NCI-H1436 treated with DMSO at 0.1 percent for 48 hours (cell line): ENCODE measurements at places on chromosomes 1 and 21.
A peak's percentile ranks its signal among the peaks of the same experiment; 100 is the strongest.

DNA sequence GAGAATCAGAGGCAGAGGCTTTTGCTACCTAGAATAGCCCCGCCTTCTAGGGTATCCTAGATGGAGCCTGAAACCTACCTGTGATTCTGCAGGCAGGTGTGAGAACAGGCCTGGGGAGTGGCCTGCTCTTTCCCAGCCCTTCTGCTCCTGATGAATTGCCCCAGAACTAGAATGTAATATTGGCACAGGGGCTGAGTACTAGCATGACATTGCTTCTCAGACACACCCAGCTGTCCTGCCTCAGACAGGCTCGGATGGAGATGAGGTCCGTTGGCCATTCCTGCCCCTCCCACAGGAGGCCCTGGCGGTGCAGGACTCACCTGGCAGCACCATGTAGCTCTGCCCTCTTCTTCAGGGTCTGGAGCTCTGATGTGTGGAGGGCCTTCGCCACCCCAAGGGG is 237.6 kb downstream of the GRIK3 start:
- DNase-seq: no peak

GRCh38 chr21:39934895-39935294 is 67.7 kb downstream of the PCP4 start:
- no peak for DNase-seq

DNA sequence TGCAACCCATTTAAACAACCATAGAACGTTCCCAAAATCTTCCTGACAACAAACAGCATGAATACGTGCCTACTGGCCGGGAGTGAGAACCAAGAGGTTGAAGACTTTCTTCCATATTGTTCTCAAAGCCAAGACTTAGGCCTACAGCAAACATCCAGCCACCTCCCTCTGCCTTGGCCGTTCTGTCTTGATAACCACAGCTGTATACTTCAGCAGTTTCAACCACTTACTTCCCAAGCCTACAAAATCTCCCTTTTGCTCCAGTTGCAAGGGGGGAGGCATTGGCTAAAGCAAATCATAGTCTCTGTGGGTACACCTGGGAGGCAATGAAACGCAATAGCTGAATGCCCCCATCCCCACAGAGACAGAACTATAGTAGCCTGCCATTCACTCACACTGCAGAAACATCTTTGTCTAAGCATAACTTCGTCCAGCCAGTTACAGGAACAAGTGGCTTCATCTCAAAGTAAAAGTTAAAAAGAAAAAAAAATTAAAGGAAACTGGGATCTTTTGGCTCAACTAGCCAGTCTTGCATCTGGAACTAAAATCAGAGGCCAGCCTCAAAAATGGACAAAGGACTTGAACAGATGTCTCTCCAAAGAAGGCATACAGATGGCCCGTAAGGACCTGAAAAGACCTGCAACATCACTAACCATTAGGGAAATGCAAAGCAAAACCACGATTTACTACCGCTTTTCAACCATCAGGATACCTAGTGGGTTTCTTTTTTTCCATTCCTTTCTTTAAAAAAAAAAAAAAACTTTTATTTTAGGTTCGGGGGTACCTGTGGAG is 186.0 kb downstream of the PSMG1 start:
- DNase-seq: no peak

GRCh38 chr21:38897532-38898421 is 92.0 kb downstream of the ETS2 start:
- no peak for DNase-seq

DNA sequence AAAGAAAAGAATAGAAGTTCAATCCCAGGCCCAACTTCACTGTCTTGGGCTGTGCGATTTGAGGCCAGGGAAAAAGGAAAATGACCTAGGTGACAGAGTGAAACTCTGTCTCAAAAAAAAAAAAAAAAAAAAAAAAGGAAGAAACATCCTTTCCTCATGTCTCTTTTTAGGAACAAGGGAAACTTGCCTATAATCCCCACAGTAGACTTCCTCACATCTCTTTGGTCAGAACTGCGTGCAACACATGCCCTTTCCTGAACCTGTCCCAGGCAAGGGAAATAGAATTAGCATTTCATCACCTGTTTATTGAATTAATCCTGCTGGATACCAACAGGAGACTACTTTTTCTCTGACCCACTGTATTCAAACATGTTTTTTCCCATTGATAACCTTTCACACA is 2.3 kb downstream of the DCST1 start:
- no peak for DNase-seq

- DNase-seq: peak; percentile 90
These were observed 10.6 kb downstream of the PLXNA2 start for GRCh38 chr1:208233546-208233945.

DNA sequence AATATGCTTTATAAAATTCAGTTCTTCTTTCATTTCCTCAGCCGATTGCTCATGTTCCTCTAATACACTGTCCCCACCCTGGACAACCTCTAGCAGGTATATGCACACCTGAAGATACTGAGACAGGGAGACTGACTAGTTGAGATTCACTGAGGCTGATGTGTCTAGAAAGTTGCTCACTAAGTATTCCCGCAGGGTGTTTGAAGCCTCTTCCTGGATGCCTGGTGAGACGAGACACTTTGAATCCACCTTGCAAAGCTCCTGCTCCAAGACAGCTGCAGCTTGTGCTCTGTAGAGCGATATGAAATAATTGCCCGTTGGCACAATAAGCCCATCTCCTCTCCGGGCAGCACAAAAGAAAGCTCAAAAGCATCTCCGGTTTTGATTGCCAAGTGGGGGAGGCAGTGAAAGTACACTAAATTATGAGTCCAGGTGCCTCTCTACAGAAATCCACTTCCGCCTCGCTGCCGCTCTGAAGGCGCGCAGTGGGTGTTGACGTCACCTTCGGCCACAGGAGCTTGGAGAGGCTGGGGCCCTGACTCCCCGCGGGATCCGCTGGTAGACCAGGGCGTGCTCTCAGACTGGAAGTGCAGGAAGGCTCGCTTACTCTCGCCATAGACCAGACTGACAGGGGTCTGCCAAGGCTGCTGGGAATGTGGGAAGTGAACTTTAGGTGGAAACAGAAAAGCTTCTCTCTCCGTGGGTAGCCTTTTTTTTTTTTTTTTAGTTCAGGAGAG is 46.3 kb downstream of the GPA33 start:
- DNase-seq: peak; percentile 74

DNA sequence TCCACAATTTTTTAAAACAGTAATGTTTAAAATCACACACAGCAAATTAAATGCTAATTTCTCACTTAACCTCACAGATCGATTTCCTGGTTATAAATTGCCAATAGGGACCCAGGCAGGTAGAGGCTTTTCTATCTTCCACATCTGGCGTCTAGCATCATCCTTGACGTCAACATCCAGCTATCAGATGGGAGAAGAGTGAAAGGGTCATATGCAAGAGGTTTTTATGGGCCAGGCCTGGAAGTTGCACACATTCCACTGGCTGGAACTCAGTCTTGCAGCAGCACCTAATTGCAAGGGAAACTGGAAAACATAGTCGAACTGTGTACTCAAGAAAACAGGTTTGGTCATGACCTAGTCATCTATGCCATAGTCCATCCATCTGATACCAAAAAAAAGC is 6.0 kb upstream of the EEIG2 start:
- DNase-seq: no peak

DNA sequence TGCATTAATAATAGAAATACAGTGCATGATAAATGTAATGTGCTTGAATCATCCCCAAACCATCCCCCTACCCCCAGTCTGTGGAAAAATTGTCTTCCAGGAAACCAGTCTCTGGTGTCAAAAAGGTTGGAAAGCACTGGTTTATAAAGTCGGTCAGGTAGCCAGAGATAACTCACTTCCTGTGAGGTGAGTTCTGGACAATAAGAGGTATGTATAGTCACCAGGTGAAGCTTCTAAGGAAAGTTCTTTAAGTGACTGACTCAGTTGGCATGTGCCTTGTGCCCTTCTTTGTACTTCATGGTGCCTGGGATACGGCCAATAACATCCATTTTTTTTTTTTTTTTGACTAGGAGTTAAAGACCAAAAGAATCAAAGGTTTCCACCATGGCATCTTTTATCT is 103.7 kb downstream of the GPATCH2 start:
- no peak for DNase-seq
